ENCODE measurements at places on chromosomes 4 and X. TPM values are rescaled to one million over a fixed set of nuclear protein-coding genes. Genes with fewer than 3 reads are reported as not detected.

The PLAC1 gene
- total RNA-seq: not detected

The HERC5 gene
- 4.1 TPM for total RNA-seq

The GAB3 gene
- total RNA-seq: not detected

The MAPK10 gene
- 383 TPM for total RNA-seq

The PGRMC1 gene
- total RNA-seq: 246 TPM

The DCX gene
- 4.8 TPM for total RNA-seq

DNA sequence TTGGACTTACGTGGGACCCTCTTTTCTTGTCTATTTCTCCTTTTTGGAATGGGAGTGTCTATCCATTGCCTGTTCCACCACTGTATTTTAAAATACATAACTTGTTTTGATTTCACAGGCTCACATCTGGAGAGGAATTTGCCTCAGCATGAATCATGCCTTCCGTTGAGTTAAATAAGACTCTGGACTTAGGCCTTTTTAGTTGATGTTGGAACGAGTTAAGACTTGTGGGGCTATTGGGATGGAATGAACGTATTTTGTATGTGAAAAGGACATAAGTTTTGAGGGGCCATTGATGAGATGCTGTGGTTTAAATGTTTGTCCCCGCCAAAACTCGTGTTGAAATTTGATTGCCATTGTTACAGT is 66.2 kb downstream of the BEX3 start:
- no peak for DNase-seq

DNA sequence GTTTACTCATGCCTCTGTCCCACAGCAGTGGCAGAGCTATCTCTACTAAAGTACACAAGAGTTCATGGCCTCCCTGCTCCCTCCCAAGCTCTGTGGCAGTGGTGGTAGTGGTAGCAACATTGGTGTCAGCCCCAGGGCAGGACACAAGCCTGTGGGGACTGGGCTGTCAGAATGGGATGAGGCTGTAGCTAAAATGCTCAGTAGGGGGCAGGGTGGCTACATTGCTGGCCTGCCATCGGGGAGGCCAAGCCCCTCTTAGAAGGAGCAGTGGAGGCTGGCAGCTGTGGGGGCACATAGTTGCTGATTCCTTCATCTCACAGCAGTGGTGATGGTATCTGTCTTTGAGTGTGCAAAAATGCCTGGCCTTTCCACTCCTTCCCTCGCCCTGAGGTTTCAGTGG is 461.7 kb downstream of the PCDH18 start:
- DNase-seq: peak; percentile 4

GRCh38 chr4:107719207-107719921 is 670 bp downstream of the PAPSS1 start:
- no peak for DNase-seq

GRCh38 chr4:94141001-94141400 is 66.7 kb upstream of the SMARCAD1 start:
- DNase-seq: no peak

DNA sequence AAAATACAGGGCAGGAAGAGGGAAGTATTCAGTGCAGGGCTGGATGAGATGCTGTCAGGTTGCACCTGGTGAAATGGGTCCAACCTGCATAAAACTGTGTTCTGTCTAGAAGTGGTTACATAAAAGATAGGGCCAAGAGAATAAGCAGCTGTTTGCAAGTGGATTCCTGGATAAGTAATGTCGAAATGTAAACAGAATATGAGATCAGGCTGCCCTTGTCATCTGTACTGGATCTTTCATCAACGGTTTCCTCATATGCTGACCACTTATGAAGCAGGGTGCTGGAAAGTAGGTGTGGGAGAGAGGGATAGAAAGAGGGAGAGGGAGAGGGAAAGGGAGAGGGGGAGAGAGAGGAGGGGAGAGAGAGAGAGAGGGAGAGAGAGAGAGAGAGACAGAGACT is 349.8 kb upstream of the CPEB2 start:
- no peak for DNase-seq

DNA sequence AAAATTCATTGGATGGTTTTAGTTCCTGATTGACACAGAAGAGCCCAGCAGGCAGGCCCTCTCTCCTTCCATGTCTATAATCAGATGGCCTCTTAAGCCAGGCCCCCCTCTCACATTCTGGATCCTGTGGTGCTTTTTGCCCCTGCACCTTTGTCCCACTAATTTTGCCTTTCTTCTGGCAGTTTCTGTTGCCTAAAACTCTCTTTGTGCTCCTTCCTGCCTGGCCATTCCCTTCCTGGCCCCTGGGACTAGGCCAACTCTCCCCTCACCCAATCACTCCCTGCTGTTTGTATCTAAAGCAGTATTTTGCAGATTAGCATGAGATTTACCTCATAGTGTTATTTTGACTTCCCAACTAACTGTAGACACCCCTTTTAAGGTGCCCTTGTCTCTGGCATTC is 42.7 kb upstream of the DDX3X start:
- DNase-seq: peak; percentile 57

DNA sequence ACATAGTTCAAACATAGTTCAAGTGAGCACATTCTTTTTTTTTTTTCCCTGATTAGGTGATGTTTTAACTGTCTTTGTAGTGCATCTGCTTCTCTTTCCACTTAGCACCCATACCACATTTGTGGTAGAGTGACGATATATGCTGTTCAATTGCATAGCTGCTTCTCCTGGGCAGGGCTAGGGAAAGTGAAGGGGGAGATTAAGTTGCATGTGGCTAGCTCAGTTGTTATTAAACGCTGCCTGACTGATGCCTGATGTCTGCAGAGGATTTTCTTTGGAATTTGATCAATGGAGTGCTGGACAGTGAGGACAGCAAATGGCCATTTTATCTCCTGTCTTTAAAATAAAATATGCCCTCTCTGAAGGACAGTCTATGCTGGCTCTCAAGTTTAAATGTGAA is 63.7 kb downstream of the ANK2 start:
- no peak for DNase-seq

- no peak for DNase-seq
Measured at GRCh38 chrX:7946960-7947359, 19.7 kb upstream of the PNPLA4 start.

DNA sequence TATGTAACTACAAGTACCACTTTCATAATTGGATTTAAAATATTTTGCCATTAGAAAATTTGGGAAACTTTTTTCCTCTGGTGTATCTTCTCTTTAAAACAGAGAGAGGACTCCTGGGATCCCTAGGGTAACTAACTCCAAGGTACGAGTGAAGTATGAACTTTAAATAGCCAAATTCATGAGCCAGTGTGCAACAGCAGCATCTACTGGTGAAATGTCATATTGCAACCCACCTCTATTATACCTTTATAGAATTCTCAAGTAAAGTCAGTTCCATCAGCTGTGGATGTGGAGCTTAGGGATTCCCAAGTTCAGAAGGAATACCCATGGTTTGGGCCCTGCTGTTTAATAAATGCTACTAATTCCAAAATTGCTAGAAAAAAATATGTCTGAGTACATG is 282.7 kb upstream of the TAPT1 start:
- no peak for DNase-seq

- no peak for DNase-seq
Measured at GRCh38 chr4:155072417-155072816, 136.0 kb upstream of the NPY2R start.

DNA sequence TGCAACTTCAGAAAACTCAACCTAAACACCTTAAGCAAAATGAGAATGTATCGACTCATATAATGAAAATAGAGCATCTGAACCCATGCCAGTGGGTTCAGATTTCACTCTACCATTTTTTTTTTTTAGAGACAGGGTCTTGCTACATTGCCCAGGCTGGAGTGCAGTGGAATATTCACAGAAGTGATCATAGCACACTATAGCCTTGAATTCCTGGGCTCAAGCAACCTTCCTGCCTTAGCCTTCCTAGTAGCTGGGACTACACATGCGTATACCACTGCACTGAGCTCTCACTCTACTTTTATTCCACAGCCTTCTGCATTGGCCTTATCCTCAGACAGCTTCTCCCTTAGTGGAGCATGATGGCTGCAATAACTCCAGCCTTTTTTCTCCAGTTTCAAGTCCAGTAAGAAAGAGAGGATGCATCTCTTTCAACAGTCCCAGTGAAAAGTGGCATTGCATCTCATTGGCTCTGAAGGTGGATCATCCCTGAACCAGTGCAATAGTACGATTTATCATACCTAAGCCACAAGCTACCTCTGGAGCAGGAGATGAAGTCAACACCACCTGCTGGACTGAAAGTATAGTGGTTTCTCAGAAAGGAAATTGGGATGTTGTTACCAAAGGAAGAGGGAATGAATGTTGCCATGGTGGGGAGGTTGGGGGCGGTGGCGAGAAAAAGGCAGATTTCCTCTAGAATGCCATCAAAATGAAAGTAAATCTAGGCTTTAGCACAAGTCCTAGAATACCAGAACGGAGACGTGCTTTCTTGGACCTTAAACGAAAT is 2.0 kb upstream of the SOD3 start:
- DNase-seq: peak; percentile 10

- DNase-seq: no peak
Measured at GRCh38 chr4:11565899-11566298, 137.2 kb upstream of the HS3ST1 start.

DNA sequence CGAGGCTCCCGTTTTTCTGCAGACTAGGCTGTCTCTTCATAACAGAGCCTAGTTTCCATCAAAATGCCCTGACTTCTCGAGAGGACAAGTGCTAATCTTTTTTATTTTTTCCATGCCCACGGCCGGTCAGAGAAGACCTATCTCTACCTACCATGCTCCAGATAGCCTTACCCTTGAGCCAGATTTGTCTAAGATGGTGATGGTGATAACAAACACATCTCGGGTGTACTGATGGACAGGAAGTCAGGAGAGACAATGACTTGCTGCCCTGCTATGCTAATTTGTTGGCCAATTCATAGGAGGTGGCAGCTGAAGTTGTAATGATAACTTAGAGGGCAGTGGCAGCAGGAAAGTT is 42.2 kb upstream of the NKRF start:
- DNase-seq: no peak

DNA sequence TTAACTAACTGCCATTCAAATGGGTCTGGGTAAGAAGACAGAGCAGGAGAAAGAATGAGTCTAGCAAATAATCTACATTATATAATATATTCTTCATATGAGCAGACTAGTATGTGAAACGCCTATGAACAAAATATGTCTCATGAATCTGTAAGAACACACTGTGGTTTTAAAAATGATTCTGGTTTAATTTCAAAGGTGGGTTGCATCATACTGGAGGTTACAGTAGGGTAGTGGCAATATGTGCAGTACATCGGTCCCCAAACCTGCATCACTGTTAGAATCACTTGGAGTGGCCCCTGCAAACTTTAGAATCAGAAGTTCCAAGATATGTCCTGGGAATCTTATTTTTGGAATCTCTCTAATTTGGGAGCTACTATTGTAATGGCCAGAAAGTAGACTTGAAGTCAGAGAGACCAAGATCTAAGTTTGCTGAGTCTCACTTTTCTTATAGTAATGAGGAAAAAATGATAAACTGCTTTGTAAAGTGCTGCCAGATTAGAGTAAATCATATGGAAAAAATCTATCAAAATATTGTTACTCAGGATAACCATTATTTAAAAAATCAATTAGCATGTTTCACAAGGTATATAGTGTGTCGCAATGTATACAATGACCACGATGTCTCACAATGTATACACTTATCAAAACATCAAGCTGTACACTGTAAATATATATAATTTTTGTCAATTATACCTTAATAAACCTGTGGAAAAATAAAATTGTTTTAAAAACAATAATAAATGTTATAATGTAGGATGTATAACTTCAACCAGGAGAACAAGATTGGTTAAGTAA is 37.9 kb upstream of the ARSJ start:
- DNase-seq: no peak
